Stimulated activated CD4-positive, alpha-beta T cell treated with anti-CD3 and anti-CD28 coated beads, Interleukin-2, amount 100 ng/mL, for 4 hours (primary cell): ENCODE measurements at places on chromosomes 11 and 22.

- no peak for DNase-seq
Observed at GRCh38 chr11:2790568-2790921, 90.8 kb upstream of the KCNQ1OT1 start.

GRCh38 chr11:129911298-129911697, 15.9 kb upstream of the NFRKB start:
- DNase-seq = no peak

GRCh38 chr22:31659246-31659645, 2.8 kb downstream of the PISD start:
- DNase-seq = no peak

DNA sequence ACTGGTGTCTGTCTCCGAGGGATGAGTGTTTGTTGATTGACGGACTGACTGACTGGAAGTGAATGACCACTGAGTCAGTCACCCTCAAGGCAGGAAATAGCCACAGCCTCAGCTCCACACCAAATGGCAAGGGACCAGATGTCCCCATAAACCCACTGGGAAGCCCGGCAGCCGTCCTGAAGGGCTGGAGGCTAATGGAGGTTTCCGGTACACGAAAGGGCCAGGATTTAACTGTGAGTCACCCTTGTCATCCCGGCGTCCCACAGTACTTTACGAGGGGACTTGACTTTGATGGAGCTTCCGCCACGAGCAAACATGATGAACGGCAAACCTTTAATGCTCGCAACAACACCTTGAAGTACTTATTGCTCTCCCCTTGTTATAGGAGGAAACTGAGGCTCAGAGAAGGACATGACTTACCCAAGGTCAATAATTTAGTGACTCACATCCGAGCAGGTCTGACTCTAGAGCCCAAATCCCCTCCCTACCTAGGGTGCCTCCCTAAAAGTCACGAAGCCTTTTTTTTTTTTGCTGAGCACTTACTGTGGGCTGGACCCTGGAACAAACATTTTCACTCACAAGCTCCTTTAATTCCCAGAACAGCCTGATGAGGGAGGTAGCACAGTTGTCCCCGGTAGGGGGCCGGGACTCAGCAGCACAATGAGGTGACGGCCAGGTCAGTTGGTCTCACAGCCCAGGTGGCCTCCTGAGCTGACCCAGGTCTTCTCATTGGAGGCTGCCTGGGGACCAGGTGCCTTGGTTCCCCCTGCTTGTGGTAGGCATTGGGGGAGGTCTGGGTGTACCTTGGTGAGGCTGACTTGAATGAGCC, 25.2 kb upstream of the GCAT start:
- no peak for DNase-seq

GRCh38 chr22:29129808-29130140, 56.9 kb downstream of the KREMEN1 start:
- DNase-seq = no peak

DNA sequence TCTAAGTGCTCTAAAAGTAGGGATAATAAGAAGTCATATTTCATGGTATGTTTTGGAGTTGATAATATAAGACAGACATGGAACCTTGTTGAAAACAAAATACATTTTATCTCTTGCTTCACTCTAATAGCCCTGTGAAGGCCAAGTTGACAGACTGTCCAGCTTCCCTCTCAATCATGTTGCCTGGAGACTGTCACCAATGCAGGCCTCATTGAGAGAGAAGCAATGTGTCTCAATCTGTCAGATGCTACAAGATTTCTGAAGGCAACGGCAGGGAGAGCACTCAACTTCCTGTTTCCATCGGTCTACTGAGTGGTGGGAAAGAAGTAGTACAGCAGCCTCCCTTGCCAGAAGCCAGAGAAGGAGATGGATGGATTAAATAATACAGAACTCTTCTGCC, 23.6 kb upstream of the FJX1 start:
- no peak for DNase-seq

DNA sequence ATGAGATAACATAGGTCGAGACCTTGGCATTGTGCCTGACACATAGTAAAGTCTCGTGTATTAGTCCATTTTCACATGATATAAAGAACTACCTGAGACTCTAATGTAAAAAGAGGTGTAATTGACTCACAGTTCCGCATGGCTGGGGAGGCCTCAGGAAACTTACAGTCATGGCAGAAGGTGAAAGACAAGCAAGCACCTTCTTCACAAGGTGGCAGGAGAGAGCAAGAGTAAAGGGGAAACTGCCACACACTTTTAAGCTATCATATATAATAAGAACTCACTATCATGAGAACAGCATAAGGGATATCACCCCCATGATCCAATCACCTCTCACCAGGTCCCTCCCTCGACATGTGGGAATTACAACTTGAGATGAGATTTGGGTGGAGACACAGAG, 165.2 kb downstream of the SPON1 start:
- DNase-seq = no peak

GRCh38 chr11:45665933-45666647, 668 bp upstream of the CHST1 start:
- no peak for DNase-seq

- no peak for DNase-seq
Observed at GRCh38 chr22:37932821-37933578, 20.4 kb downstream of the C22orf23 start.

GRCh38 chr11:103881584-103881983, 154.9 kb upstream of the DDI1 start:
- no peak for DNase-seq

- DNase-seq = no peak
Observed at GRCh38 chr22:25478528-25478927, 85.9 kb upstream of the GRK3 start.

DNA sequence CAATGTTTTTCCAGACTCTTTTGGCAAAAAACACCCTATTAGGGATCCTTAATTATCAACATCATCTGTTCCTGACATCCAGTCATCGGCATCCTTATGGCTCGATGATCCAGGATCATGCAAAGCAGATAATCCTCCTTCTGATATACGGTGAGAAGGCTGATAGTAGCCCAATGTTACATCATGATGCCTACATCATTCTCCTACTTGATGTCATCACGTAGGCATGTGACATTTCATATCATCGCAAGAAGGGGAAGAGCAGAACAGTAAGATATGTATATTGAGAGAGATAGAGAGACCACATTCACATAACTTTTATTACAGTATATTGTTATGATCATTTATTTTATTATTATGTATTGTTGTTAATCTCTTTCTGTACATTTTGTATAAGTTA, 168.6 kb downstream of the ADAMTS15 start:
- no peak for DNase-seq

- DNase-seq = no peak
Observed at GRCh38 chr11:112881461-112881860, 79.8 kb upstream of the NCAM1 start.

- no peak for DNase-seq
Observed at GRCh38 chr11:96141626-96142025, 201.4 kb downstream of the MAML2 start.

- no peak for DNase-seq
Observed at GRCh38 chr11:118699506-118700220, 20.2 kb upstream of the TREH start.

DNA sequence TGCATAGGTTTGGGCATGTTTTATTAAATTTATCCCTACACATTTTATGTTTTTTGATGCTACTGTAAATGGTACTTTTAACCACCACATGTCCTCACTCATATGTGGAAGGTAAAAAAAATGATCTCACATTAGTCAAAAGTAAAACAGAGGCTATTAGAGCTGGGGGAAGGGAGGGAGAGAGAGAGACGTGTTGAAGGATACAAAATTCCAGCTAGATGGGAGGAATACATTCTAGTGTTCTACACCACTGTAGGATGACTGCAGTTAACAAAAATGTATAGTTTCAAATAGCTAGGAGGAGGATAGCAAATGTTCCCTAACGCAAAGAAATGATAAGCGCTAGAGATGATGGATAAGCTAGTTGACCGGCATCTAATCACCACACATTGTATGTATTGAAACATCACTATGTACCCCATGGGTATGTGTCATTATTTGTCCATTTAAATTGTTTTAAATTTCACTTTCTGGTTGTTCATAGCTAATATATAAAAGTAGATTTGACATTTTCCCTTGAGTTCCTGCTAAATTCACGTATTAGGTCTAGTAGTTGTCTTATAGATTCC, 9.9 kb upstream of the GNB1L start:
- no peak for DNase-seq

GRCh38 chr11:102001657-102002338, 45.4 kb upstream of the CFAP300 start:
- DNase-seq = no peak

DNA sequence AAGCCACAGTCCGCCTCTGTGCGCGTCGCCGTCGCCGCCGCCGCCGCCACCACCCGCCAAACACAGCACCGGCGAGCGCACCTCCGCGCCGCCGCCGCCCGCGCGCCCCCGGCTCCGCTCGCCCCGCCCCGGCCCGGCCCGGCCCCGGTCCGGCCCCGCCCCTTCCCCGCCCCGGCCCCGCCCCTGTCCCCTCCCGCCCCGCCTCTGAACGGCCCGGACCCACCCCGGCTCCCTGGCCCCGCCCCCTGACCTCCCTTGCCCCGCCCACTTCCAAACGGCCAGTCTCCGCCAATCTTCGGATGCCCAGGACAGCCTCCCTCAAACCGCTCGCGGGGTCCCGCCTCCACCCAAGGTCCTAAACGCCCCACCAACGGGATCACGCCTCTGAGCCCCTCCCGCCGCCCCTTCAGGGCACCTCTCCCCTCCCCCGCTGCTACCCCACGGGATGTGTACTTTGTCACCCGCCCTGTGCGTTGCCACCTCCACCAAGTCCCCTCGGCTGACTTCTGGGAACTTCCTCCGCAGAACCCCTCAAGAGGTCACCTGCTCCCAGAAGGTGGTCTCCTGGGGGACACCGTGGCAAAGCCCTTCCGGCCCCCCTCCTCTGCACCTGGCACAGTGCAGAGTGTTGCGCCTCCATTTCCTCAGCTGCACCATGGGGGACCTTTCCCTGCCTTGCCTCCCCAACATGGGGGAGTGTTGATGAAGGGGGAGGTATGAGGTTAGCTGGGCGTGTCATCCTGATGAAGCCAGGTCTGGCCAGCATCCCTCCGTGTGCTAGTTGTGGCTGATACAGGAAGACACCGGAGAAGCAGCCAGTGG, at the start of gene KIAA0930:
Gene KIAA0930 (minus strand): TSS at position 85 of the 822 bp plus-strand sequence. CDS start 191 bp downstream, outside the sequence.
- peak; percentile 66 for DNase-seq

DNA sequence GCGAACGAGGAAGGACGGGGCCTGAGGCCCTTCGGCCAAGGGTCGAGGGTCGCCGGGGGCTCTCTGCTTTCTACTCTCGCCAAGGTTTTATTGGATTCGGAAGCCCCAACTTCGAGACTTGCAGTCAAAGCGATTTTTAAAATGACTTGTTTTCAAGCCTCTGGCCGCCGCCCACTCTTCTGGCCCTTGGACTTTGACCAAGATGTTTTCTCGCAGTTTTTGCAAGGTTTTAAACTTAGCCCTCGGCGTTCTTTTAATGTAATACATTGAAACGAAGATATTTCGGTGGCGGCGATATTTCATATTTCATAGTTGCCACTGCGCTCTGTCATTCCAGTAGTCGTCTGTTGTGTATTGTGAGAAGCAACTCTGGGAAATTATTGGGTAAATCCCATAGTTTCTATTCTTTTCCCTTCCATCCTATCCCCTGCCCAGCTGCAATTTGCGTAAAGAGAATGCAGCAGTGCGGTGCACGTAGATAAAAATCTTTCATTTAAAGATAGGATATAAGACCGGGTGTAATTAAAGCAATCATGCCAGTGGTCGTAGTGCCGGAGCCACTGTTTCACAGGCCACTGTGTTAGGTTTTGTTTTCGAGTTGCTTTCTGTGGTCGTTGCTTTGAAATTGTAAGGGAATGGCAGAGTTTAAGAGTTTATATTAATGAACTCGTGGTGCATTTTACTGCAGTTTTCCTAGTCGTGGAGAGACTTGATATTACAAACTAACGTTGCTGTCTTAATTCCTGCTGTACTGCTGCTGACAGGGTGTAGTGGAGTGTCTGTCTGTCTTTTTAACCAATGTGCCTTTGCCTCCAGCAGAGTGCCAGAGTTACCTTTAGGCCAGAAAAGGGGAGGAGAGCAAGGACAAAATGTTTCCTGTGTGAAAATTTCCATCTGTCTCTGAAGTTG, 702 bp downstream of the BIRC2 start:
- DNase-seq = no peak

GRCh38 chr11:101960231-101960630, 43.9 kb upstream of the ANGPTL5 start:
- DNase-seq = no peak

- DNase-seq = no peak
Observed at GRCh38 chr11:35486934-35487333, 38.5 kb downstream of the PAMR1 start.

DNA sequence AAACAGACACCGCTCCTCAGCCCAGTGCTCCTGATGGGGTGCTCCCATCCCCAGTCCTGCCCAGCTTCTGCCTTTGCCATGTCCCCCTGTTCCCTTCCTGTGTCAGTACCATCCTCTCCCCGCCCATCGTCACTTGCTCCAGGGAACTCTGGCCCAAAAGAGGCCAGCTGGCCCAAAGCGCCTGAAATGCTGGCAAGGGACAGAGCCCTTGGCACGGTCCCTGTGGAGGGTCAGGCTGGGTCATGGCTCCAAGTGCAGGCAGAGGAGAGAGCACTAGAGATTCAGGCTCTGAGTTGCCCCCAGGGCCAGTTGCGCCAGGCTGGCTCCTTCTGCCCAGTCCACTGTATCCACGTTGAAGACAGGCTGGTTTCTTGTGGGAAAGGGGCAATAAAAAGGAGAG, 8.4 kb upstream of the HDHD5 start:
- DNase-seq = no peak

- no peak for DNase-seq
Observed at GRCh38 chr11:9643751-9644150, 20.1 kb upstream of the SWAP70 start.

DNA sequence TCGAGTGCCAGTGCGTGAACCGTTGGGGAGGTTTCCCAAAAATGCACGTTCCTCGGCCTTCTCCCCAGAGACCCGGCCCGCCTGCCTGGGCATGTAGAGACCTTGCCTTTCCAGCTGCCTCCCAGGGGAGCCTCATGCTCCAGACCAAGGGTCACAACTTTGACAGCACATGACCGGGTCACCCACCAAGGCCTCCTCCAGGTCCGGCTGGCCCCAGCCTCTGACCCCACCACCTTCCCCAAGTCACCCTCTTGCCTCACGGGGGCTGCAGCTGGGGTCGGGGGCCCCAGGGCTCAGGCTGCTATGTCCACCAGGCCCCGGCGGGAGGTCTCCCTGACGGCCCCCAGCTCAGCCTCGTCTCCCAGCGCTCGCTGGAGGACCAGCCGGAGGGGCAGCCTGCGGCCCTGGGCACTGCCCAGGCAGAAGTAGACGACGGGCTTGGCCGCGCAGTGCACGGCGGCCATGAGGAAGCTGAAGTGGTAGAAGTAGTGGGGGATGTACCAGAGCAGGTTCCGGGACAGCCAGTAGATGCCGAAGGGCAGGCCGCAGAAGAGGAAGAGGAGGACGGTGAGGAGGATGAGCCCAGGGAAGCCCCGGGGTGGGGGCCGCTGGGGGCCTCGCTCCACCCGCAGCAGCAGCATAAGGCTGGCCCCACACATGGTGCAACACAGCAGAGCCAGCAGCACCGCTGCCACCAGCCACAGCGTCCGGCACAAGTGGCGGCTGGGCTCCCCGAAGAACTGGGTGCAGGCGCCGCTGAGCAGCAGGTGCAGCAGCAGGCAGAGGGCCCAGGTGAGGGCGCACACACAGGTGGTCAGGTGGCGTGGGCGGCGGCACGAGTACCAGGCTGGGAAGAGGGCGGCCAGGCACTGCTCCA, 4.4 kb downstream of the MRGPRE start:
- DNase-seq = no peak
